Activated T-helper 1 cell treated with anti-CD3 and anti-CD28 coated beads, Interleukin-2, amount 50 U/mL, for 16 hours (primary cell): ENCODE measurements at places on chromosomes 12 and 14.
A peak's percentile ranks its signal among the peaks of the same experiment; 100 is the strongest.

DNA sequence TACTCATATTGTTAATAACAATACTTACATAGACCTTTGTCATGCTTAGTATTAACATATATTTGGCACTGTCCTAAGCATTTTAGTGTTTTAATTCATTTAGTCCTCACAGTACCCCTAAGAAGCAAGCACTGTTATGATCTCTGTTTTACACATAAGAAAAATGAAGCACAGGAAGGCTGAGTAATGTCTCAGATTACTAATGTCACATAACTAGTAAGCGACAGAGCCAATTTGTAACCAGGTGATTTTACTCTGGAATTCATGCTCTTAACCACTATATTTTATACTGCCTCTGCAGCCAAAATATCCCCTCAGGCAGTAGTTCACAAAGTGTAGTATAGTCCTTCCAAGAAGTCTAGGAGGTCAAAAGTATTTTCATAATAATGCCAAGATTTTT lies 20.3 kb downstream of the TMEM253 start:
- DNase-seq: no peak

GRCh38 chr14:37968664-37969240 lies 239.0 kb upstream of the SSTR1 start:
- DNase-seq: no peak

- no peak for DNase-seq
These were observed 133.1 kb downstream of the CACNA1C start for GRCh38 chr12:2185751-2186341.

DNA sequence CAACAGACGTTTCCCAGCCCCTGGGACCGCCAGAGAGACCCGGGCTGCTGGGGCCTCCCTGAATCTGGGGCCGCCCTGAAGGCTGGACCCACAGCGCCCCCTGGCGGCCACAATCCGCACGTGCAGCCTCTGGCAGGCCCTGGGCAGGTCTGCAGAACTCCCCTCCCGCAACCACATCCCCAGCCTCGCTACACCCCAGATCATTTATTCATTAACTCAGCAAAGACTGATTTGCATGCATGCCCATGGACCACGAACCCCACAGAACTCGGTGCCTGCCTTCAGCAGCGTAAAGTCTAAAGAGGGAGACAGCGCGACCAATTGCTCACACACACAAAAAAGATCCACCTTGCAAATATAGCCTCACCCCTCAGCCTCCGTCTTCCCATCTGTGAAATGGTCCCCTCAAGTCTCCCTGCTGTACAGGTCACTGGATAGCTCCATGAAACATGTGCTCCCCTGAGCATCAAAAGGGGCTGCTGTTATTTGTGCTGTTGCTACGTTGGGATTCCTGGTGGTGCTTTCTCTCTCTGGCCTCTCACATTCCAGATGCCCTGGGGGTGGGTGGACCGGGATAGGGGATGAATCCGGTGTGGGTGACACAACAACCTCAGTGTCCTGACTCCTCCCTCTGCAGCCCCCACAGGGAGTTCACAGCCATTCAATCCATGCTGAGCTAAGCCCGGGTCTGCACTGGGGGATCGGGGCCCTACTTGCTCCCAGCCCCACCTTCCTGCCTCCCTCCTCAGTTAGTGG lies 96.4 kb downstream of the SCARB1 start:
- DNase-seq: peak; percentile 77

- DNase-seq: no peak
These were observed 911 bp downstream of the CALCOCO1 start for GRCh38 chr12:53726341-53726740.

GRCh38 chr12:41193311-41193710 lies 5.2 kb downstream of the PDZRN4 start:
- DNase-seq: no peak

DNA sequence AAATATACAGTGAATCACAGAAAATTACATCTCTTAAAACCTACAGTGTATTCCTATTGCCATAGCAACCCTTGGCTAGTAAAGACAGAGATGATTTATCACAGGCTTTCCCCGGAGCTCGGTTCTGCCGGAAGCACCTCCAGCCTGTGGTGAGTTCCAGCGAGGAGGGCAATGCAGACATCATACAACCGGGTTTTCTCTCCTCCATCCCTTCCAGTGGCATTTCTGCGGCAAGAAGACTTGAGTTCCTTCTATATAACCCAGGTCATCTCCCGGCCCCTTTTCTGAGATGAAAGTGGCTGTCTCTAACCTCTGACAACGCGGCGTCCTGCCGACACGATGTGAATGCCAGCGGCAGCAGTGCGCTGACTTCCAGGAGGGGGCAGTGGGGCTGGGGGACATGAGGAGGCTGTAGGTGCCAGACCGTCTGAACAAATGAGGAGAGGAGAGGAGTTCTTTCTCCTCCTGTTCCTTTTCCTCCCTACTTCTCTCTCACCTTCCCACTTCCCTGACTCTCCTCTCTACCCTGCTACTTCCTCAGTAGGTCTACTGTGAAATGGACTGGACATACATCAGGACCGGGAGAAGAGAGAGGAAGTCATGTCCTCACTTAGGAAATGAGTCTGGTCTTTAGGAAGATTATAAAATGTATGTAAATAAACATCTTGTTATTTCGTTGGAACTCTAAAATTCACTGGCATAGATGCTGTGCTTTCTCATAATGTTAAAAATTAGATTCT lies 68.6 kb upstream of the MAX start:
- DNase-seq: no peak

DNA sequence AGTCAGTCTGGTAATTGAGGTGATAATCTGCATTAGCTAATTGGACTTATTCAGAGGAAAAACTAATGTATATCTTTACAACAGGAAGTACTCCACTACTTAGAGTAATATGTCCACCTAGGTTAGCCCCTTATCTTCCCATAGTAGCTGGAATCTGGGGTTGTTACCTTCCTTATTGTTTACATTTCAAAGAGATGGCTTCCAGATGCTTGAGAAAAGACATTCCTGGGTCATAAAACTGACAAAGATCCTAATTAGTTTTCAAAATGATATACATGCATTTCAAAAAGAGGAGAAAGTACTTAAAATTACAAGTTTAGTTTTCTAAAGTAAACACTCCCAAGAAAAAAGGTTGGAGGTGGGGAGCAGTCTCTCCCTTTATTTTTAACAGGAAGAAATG lies 78.1 kb downstream of the RPL10L start:
- no peak for DNase-seq

GRCh38 chr14:33948145-33948868 lies 2.6 kb downstream of the EGLN3 start:
- no peak for DNase-seq

- DNase-seq: no peak
These were observed 338.2 kb upstream of the DDHD1 start for GRCh38 chr14:53491256-53491883.

DNA sequence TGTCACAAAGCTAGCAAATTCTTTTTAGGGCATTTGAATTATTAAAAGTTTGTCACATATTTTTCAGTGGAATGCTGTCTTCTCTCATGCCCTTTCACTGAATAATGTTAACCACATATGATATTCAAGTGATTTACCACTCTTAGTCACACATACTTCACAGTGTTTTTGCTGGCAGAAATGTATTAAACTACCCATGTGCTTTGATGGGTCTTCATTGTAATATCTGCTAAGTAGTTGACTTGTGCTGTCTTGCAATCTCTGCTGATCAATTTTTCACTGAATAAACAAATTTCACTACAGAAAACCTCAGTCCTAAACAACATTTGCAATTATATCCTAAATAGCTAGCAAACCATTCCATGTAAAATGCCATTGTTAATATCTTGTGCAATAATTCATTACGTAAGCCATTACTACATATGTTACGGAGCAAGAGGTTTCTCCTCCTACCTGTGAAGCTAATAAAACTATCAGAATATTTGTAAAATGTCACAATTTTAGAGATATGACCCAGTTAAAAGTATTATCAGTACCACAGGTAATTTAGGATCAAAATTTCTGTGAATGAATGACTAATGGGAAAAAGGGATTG lies 64.6 kb upstream of the LMO3 start:
- no peak for DNase-seq

GRCh38 chr12:77437206-77437605 lies 371.8 kb upstream of the E2F7 start:
- DNase-seq: no peak

DNA sequence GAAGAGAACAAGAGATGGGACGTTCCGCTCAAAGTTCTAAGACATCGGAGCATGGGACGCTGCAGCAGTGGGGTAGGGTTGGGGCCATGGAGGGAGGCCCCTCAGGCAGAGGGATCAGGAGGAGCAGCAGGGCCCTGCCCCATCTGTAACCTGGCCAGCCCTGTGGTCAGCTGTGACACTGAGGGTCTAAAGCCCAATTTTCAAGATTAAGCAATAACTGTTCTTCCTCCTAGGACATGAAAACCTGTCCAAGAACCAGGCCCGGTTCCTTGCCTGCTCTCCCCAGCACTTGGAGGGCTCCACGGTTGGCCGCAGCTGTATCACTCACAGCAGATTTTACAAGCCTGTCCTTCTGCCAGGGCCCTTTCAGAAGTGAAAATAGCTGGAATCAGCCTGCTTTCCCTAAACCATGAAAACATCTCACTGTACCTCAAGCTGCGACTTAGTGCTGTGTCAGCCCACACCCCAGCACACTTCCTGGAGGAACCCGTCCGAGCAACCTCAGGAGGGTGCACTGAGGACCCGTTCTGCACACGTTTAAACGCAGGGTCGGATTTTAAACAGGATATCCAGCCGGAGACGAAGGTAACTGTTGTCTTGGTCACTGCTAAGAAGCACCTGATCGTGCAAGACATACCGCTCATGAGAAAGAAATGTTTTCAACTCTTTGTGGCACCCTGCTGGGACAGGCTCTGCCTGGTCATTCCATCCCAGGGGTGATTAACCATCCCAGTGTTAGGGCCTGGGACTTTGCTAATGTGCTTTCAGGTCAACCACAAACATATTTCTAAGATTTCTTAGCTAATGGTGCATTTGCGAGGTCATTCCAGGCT lies 201.9 kb upstream of the DIO3 start:
- no peak for DNase-seq

DNA sequence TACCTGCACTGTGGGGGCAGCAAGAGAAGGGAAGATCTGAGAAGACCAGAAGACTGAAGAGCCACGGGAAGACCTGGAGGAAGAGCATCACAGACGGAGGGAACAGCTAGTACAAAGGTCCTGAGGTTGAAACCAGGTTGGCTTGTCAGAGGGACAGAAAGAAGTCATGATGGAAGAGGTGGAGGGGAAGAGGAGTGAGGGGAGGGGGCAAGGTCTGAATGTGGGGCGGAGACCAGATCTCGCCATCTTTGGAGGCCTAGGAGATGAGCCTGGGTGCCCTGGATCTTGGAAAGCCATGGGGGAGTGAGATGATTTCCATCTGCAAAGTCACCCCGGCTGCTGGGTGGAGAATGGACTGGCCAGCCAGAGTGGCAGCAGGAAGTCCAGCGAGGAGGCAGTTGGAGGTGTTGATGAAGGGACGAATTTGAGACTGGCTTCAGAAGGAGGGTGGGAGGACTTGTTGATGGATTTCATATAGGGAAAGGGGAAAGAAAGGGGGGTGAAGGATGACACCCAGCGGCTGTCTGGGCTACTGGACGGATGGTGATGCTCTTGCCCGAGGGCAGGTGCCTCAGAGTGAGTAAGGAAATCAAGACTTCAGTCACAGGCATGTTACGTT lies 14.6 kb upstream of the UBC start:
- no peak for DNase-seq

- no peak for DNase-seq
These were observed 102.8 kb downstream of the TGFB3 start for GRCh38 chr14:75879031-75879430.

GRCh38 chr12:120257041-120257821 lies 8.3 kb downstream of the PXN start:
- no peak for DNase-seq

GRCh38 chr12:131115766-131116467 lies 162.2 kb downstream of the ADGRD1 start:
- no peak for DNase-seq

DNA sequence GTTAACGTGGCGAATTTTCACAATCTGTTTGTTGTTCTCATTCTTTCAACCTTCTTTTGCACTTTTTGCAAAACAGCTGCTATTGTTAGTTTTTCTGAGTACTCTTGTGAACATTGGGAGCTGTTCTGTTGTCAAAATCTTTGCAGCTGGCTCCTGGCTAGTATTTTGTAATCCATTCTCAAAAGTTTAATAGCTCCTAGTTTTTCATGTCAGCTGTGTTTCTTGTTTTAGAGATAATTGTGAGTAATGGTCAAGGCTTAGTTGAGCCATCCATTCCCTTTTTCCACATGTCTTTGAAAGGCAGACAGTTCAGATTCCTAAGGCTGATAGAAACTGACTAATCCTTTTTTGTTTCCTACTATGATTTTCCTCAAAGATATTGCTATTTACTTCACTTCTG lies 39.1 kb upstream of the CRADD start:
- DNase-seq: no peak

GRCh38 chr14:62956413-62956812 lies 88.8 kb downstream of the KCNH5 start:
- no peak for DNase-seq

DNA sequence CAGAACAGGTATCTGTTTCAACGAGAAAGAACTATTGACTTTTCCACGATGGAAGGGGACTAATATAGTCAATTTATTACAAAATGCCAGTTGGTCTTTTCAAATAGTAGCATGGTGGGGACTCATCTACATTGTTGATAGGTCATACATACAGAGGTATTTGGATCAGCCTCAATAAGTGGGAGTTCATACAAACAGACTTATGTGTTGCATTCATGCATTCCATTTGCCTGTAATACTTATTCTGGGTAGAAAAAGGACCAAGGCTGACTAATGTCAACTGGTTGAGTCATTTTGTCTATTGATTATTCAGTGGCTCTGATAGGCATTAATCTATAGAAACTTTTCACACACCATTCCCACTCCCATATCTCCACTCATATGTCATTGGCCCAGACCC lies 41.5 kb upstream of the GLIPR1 start:
- DNase-seq: no peak

- DNase-seq: no peak
These were observed 117.8 kb downstream of the PLXNC1 start for GRCh38 chr12:94265966-94266745.

- DNase-seq: no peak
These were observed 408 bp upstream of the CACNA2D4 start for GRCh38 chr12:1918884-1919236.

GRCh38 chr12:46372544-46373300 lies at the start of gene SLC38A2:
TSS of gene SLC38A2 (minus strand) at chr12:46372773. CDS start at chr12:46371293, 1,480 bp downstream.
- peak; percentile 96 for DNase-seq

- DNase-seq: no peak
These were observed 91.7 kb upstream of the FUT8 start for GRCh38 chr14:65320661-65321308.

- DNase-seq: no peak
These were observed 1.4 kb upstream of the ARHGDIB start for GRCh38 chr12:14962797-14963196.

GRCh38 chr12:76055393-76055792 lies 23.8 kb upstream of the PHLDA1 start:
- no peak for DNase-seq

- no peak for DNase-seq
These were observed 239.7 kb downstream of the EMP1 start for GRCh38 chr12:13436182-13436581.
